Panc1 (cell line): ENCODE measurements at places on chromosomes 7 and 10.

DNA sequence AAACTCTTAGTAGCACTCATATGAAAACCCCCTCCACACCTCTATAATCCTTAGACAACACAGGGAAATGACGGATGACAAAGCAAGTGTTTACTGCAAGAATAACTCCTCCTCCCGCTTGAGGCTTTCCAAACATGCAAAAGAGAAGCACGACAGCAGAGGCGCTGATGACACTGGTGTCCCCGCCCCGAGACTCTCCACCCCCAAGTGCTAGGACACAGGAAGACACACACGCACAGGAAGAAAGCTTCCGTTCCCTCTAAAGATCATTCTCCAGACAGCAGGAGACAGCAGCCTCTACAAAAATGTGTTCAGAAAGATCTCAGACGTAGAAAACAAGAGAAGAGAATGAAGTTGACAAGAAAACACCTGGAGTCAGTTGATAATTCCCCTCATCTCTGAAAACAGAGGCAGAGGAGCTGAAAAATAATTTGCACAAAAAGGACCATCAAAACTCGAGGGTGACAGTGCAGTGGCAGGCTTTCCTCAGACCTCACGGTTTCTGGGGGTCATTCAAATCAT lies 90.2 kb downstream of the DLG5 start:
- H3K4me3 ChIP-seq = no peak overlapping the region
- DNase-seq = no peak
- no peak overlapping the region for H3K27ac ChIP-seq
- H3K27me3 ChIP-seq = no peaks in the 10 kb centered on the region

- DNase-seq = no peak
- no peak overlapping the region for H3K27ac ChIP-seq
Observed at GRCh38 chr10:79327090-79327457, 20.2 kb upstream of the PPIF start.

DNA sequence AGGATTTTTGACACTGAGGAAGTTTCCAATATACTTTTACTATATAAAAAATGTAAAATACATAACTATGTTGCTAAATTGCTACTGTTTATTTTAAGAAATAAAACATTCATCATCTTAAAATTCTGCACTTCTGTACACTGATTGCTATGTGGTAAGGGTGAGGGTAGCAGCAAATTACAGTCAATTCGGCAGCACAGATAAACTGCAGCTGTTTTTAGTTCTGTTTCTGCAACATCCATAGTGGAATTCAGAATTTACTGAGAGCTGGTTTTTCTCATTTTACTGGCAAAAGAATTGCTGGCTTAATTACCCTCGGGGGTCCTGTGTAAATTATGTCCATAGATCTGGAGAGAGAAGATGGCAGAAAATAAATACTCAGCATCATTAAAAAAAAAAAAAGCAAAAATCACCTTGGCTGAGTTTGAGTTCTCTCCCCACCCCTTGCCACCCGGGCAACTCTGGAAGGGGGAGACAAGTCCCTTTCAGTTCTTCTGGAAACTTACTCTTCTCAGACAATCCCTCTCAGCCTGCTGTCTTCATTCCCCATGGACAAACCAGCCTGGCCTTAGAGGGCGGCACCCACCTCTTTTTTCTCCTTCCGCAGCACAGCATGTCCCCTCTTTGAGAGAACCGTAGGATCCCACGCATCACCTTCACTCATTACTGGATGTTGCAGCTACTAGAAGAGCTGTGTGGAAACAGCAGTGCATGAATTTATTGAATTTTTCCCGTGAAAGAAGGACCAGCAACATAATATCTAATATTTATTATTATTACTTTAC lies 501.1 kb upstream of the CELF2 start:
- H3K36me3 ChIP-seq = no peaks in the 10 kb centered on the region
- no peaks in the 10 kb centered on the region for H3K4me1 ChIP-seq
- H3K27me3 ChIP-seq = no peaks in the 10 kb centered on the region
- no peak for DNase-seq
- no peak overlapping the region for H3K27ac ChIP-seq
- no peak overlapping the region for H3K4me3 ChIP-seq

- H3K36me3 ChIP-seq = no peaks in the 10 kb centered on the region
- H3K27me3 ChIP-seq = no peaks in the 10 kb centered on the region
- H3K27ac ChIP-seq = no peak overlapping the region
- DNase-seq = no peak
Observed at GRCh38 chr7:7237978-7238267, 55.6 kb downstream of the C1GALT1 start.

DNA sequence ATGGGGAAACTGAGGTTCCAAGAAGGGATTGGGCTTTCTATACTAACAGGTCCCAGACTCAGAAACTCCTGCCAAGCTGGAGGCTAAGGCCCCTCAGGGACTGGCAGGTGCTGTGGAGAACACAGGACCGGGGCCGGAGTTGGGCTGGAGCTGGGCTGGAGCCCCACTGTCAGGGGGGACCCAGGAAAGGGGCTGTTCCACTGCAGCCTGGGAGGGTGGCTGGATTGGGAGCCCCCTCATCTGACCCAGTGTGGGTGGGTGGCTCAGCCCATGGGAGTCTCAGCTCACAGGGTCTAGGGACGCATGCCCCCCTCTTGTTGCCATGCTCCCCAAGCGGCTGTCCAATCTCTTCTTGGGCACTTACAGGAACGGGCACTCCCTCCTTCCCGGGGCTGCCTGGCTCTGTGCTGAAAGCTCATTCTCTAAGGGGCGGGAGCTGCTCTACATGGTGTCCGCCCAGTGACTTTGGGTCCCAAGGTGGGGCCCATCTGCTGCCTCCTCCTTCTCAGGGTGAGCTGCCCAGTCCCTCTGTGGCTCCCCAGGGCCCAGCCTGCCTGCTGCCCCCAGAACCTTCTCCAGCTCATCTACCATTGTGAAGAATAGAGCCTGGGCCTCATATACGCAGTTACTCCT lies 126.5 kb downstream of the MYL10 start:
- no peak overlapping the region for H3K4me3 ChIP-seq
- DNase-seq = no peak
- H3K36me3 ChIP-seq = no peaks in the 10 kb centered on the region
- H3K4me1 ChIP-seq = peaks cover 19% of the 10 kb centered on the region

GRCh38 chr10:29862923-29863614 lies 196.3 kb downstream of the JCAD start:
- H3K27me3 ChIP-seq = no peaks in the 10 kb centered on the region
- H3K4me3 ChIP-seq = no peak overlapping the region
- H3K27ac ChIP-seq = peak overlapping the region; percentile 17; the same call in 1 of the 2 replicates
- no peaks in the 10 kb centered on the region for H3K36me3 ChIP-seq
- peaks cover 3% of the 10 kb centered on the region; the same call in 1 of the 2 replicates for H3K4me1 ChIP-seq

- H3K27ac ChIP-seq = no peak overlapping the region
- no peak for DNase-seq
- H3K36me3 ChIP-seq = no peaks in the 10 kb centered on the region
- H3K4me1 ChIP-seq = no peaks in the 10 kb centered on the region
- H3K27me3 ChIP-seq = no peaks in the 10 kb centered on the region
- no peak overlapping the region for H3K4me3 ChIP-seq
Observed at GRCh38 chr7:19558527-19558926, 150.3 kb downstream of the POLR1F start.

GRCh38 chr7:73893342-73894101 lies 32.6 kb downstream of the TMEM270 start:
- no peaks in the 10 kb centered on the region for H3K4me1 ChIP-seq
- no peaks in the 10 kb centered on the region for H3K36me3 ChIP-seq
- no peak overlapping the region for H3K4me3 ChIP-seq
- H3K27me3 ChIP-seq = no peaks in the 10 kb centered on the region

- H3K4me3 ChIP-seq = no peak overlapping the region
- no peak overlapping the region for H3K27ac ChIP-seq
Observed at GRCh38 chr7:101935521-101936141, 118.2 kb downstream of the CUX1 start.

GRCh38 chr10:61628875-61629513 lies 33.7 kb upstream of the CABCOCO1 start:
- peak; percentile 74 for DNase-seq
- H3K27me3 ChIP-seq = no peaks in the 10 kb centered on the region
- peaks cover 20% of the 10 kb centered on the region for H3K4me1 ChIP-seq
- H3K27ac ChIP-seq = peak overlapping the region; percentile 65

- H3K4me3 ChIP-seq = no peak overlapping the region
- peaks cover 10% of the 10 kb centered on the region for H3K27me3 ChIP-seq
- H3K27ac ChIP-seq = no peak overlapping the region
- no peaks in the 10 kb centered on the region for H3K4me1 ChIP-seq
- DNase-seq = no peak
- H3K36me3 ChIP-seq = no peaks in the 10 kb centered on the region
Observed at GRCh38 chr10:131568866-131569265, 257.3 kb upstream of the TCERG1L start.

GRCh38 chr10:102468683-102469082 lies 17.3 kb upstream of the C10orf95 start:
- peaks cover 2% of the 10 kb centered on the region; the same call in 1 of the 2 replicates for H3K4me1 ChIP-seq
- DNase-seq = no peak
- H3K36me3 ChIP-seq = no peaks in the 10 kb centered on the region

DNA sequence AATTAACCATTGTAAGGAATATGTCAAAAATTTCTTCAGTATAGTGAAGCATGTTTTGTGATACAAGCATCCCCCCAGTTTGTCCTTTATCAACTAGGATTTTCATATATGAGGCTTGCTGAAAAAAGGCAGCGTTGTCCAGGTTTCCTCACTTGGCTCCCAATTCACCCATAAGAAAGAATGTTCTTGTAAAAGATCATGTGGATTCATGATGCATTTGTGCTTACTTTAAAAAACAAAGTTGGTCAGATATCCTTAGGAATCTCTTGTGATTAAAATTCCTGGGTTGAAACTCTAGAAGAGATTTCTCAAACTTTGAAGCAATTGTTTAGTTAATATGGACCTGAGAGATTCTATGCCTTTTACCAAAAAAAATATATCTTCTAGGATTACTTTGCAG lies 181.8 kb downstream of the KIAA1217 start:
- no peaks in the 10 kb centered on the region for H3K27me3 ChIP-seq
- H3K36me3 ChIP-seq = no peaks in the 10 kb centered on the region
- no peak for DNase-seq
- no peaks in the 10 kb centered on the region for H3K4me1 ChIP-seq

- H3K27me3 ChIP-seq = no peaks in the 10 kb centered on the region
- no peak overlapping the region for H3K4me3 ChIP-seq
- no peak for DNase-seq
- H3K36me3 ChIP-seq = peaks cover 5% of the 10 kb centered on the region; the same call in 1 of the 2 replicates
- no peak overlapping the region for H3K27ac ChIP-seq
Observed at GRCh38 chr10:128130051-128130450, 3.8 kb upstream of the MKI67 start.

GRCh38 chr7:9120331-9120730 lies 686.9 kb downstream of the NXPH1 start:
- no peak for DNase-seq
- H3K4me1 ChIP-seq = no peaks in the 10 kb centered on the region
- H3K36me3 ChIP-seq = no peaks in the 10 kb centered on the region

GRCh38 chr7:151705636-151706276 lies 171.2 kb downstream of the PRKAG2 start:
- peaks cover 20% of the 10 kb centered on the region for H3K4me1 ChIP-seq
- no peaks in the 10 kb centered on the region for H3K36me3 ChIP-seq
- no peak overlapping the region for H3K4me3 ChIP-seq
- no peaks in the 10 kb centered on the region for H3K27me3 ChIP-seq
- H3K27ac ChIP-seq = peak overlapping the region; percentile 64
- no peak for DNase-seq

- no peaks in the 10 kb centered on the region for H3K36me3 ChIP-seq
- H3K27me3 ChIP-seq = no peaks in the 10 kb centered on the region
- no peak overlapping the region for H3K4me3 ChIP-seq
- H3K27ac ChIP-seq = no peak overlapping the region
- H3K4me1 ChIP-seq = no peaks in the 10 kb centered on the region
Observed at GRCh38 chr7:129368389-129368986, 65.7 kb upstream of the STRIP2 start.

GRCh38 chr10:68192113-68192512 lies 39.8 kb downstream of the ATOH7 start:
- H3K4me3 ChIP-seq = no peak overlapping the region
- no peak overlapping the region; the same call in 1 of the 2 replicates for H3K27ac ChIP-seq
- no peaks in the 10 kb centered on the region for H3K4me1 ChIP-seq

DNA sequence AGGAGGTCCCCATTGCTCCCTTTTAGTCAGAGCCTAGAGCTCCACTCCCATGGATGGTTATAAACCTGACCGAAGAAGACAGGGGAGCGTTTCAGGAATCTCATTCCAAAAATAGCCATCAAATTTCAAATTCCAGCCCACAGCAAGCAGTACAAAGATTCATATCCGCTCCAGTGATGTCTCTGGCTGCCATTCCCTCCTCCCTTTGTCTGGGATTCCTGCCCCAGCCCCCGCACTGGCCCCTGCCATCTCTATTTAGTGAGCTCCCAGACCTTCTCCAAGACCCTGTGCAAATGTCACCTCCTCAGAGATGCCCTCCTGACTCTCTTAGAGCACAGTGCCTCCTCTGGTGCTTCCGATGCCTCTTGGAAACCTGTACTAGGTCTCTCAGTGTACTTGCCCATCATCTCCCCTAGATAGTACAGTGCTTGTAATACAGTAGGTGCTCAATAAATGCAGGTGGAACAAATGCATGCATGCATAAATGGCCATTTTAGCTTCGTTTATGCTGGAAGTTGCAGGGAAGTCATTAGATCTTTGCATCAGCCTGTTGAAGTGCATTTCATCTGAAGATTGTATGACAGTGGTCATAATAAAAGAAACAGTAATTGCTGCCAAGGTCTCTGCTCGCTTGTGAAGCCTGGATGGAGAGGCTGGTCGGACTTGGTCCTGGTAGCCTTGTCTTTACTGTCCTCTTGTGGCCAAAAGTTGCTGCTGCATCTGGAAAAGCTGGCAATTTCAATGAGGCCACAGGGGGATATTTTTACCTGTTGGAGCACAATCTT lies 32.0 kb upstream of the HABP2 start:
- no peak overlapping the region for H3K27ac ChIP-seq
- DNase-seq = peak; percentile 61
- no peaks in the 10 kb centered on the region for H3K4me1 ChIP-seq
- no peak overlapping the region for H3K4me3 ChIP-seq

GRCh38 chr10:84196941-84197340 lies 2.6 kb downstream of the CDHR1 start:
- H3K36me3 ChIP-seq = no peaks in the 10 kb centered on the region
- peaks cover 13% of the 10 kb centered on the region for H3K4me1 ChIP-seq
- H3K4me3 ChIP-seq = no peak overlapping the region
- H3K27me3 ChIP-seq = peaks cover 40% of the 10 kb centered on the region
- DNase-seq = no peak

DNA sequence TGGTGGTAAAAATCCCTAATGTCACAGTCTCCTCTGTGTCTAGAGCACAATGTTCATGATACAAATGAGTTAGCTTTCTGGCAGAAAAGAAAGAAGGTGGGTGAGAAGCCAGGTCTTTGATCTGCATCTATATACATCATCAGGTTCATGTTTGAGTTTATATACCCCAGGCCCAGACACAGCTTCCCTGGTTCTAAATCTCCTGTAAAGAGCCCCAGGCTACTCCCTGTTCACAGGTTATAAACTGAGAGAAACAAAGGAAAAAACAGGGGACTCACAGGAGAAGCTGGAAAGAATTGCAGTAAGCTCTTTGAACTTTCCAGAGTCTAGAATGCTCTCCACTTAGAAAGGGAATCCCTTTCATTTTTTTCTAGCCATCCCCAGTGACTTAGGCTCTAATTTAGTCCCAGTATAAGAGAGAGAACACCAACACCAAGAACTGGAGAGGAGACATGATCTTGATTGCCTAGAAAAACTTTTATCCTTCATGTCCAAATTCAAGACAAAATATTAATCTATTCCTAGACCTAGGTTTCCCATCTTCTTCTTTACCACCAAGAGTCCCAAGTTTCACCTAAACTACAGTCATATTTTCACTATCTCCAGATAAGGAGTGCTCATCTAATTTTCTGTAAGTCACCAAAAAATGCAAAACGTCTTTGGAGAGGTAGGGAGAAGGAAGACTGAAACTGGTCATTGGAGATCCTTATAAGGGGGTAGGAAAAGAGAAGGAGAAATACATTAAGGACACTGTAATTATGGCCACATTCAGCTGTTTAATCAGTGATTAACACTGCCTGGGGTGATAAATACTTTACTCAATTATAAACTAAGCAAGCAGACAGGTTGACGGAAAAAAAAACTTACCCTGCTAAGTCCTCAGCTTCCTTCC lies 469 bp downstream of the MSS51 start:
- H3K36me3 ChIP-seq = no peaks in the 10 kb centered on the region
- H3K27me3 ChIP-seq = no peaks in the 10 kb centered on the region
